Sigmoid colon (tissue), 7 donors: ENCODE measurements at places on chromosomes 2 and 18. TPM values are rescaled to one million over a fixed set of nuclear protein-coding genes. Genes with fewer than 3 reads are reported as not detected.

- no peaks in the 10 kb centered on the region for H3K4me1 ChIP-seq
- H3K36me3 ChIP-seq, result no peaks in the 10 kb centered on the region
- no peak overlapping the region for H3K27ac ChIP-seq
- no peaks in the 10 kb centered on the region for H3K27me3 ChIP-seq
- H3K4me3 ChIP-seq, result no peak overlapping the region
These were observed 260.2 kb downstream of the INSIG2 start for GRCh38 chr2:118348380-118349034.

GRCh38 chr18:33010149-33010548, 237.3 kb upstream of the KLHL14 start:
- H3K27me3 ChIP-seq, result no peaks in the 10 kb centered on the region
- no peaks in the 10 kb centered on the region for H3K36me3 ChIP-seq
- no peaks in the 10 kb centered on the region for H3K4me1 ChIP-seq
- DNase-seq, result no peak
- H3K27ac ChIP-seq, result no peak overlapping the region
- no peak overlapping the region for H3K4me3 ChIP-seq

DNA sequence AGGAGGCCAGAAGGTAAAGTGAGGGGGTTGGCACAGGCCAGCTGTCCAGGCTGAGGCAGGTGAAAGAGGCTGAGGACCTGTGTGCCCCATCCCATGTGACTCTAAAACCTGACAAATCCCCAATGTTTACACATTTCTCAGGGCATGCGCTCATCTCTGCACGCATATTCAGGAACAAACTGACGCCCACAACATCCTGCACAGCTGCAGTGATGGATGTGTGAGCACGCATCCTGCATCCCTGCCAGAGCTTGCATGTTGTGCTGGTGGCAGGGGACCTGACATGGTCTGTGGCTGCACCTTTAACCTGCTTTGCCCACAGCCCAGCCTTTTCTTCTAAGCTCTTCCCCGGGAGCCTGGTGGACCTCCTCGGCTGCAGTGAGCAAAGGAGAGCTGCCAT, 83.1 kb downstream of the FBXO15 start:
- DNase-seq, result no peak
- no peaks in the 10 kb centered on the region for H3K4me1 ChIP-seq

- no peaks in the 10 kb centered on the region for H3K27me3 ChIP-seq
- no peaks in the 10 kb centered on the region for H3K36me3 ChIP-seq
- H3K4me3 ChIP-seq, result no peak overlapping the region
- no peak for DNase-seq
These were observed 384.7 kb downstream of the FIGN start for GRCh38 chr2:163351143-163351542.

DNA sequence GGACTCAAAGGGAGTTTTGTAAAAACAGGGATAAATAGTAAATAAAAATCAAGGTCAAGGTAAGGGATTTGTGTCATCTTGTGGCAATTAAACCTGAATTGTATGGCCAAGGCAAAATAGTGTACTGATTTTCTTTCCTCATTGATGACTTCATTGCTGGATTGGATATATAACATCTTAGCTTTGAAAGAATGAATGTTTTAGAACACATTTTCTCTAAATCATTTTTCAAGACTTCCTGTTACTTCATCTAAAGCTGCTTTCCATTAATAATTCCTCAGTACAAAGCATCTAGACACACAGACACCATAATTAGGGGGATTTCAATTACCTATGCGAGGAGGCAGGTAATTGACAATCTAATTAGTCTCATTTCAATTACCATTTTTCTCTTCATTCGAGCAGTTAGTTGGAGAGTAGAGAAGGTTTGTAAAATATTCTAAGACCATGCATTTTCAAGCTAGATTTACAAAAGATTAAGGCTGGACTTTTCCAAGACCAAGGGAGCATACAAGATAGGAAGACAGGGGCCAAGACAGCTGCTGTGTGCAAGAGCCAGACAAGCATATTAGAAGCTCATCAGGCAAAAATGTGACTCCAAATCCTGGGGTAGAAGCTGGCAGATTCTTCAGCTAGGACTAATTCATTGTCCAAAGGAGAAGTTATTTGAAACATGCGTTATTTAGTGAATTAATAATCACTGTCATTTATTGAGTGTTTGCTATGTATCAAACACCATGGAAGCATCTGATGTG, 253.6 kb downstream of the EPHA4 start:
- no peak overlapping the region for H3K27ac ChIP-seq
- H3K27me3 ChIP-seq, result no peaks in the 10 kb centered on the region
- H3K36me3 ChIP-seq, result no peaks in the 10 kb centered on the region

DNA sequence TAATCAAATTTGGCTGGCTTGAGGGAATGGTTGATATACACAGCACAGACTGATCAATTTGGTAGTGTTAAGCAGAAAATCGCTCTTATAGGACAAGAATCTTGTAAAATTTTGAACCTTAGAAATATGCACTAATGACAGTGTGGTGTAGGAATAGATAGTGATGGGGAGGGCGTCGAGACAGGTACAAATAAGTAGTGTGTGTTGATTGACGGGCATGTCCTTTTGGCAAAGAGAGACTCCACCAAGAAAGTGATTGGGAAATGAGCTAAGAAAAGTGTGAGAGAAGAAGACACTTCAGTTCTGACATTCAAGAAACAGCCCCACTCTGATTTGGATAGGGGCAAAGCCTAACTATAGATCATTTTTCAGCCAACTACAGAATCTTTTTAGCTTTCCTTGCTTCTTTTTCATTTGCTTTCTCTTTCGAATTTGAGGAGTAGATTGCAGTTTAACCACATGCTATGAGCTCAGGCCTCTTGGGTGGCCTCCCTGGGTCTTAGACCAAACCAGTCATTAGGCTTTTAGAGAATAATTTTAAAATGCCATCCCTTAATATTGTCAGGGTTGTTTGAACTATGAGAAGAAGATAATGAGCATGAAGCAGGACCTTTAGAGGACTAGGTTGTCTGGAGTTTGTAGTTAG, 127.1 kb downstream of the CERS6 start:
- H3K4me1 ChIP-seq, result no peaks in the 10 kb centered on the region
- no peaks in the 10 kb centered on the region for H3K36me3 ChIP-seq
- no peaks in the 10 kb centered on the region for H3K27me3 ChIP-seq

DNA sequence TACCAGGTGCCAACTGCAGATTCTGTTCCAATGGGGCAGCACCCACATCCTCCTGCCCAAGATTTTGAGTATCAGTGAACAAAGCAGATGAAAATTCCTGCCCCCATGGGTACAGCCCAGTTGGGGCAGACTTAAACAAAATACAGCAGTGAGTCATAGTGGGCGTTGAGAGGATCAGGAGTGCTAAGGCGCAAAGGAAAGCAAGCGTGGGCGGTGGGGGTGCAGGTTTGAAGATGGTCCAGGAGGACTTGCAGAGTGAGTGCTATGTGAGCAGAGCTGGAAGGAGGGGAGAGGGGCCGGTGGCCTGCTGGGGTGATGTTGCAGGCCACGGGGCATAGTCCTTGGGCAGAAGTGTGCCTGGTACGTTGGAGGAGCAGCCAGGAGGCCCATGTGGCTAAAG, 24.7 kb downstream of the STEAP3 start:
- H3K4me1 ChIP-seq, result peaks cover 10% of the 10 kb centered on the region
- H3K36me3 ChIP-seq, result no peaks in the 10 kb centered on the region
- no peak for DNase-seq
- no peaks in the 10 kb centered on the region for H3K27me3 ChIP-seq
- no peak overlapping the region for H3K4me3 ChIP-seq

GRCh38 chr2:213145715-213146242, 5.6 kb downstream of the IKZF2 start:
- no peak overlapping the region for H3K27ac ChIP-seq
- H3K36me3 ChIP-seq, result no peaks in the 10 kb centered on the region
- no peaks in the 10 kb centered on the region for H3K27me3 ChIP-seq
- H3K4me3 ChIP-seq, result no peak overlapping the region
- H3K4me1 ChIP-seq, result peaks cover 12% of the 10 kb centered on the region

DNA sequence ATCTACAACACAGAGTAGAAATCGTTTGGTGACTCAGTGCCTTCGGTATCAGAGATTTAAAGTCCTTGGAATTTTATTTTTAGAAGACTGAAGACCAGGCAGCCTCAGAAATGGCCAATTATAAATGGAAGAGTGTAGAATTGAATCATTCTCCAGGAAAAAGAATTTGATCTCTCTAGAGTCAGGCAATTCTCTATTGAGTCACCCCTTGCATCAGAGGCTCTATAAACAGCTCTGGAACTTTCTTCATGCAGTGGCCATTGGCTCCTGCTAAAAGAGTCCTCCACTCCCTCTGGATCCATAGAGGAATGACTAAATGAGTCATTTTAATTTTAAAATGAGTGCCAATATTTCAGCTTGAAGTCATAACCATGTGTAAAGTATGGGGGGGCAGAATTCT, 816.2 kb downstream of the TDRD15 start:
- no peaks in the 10 kb centered on the region for H3K4me1 ChIP-seq
- H3K4me3 ChIP-seq, result no peak overlapping the region
- no peak for DNase-seq
- H3K27ac ChIP-seq, result no peak overlapping the region
- H3K27me3 ChIP-seq, result no peaks in the 10 kb centered on the region

GRCh38 chr2:98654699-98655495, 46.5 kb downstream of the UNC50 start:
- H3K27ac ChIP-seq, result no peak overlapping the region
- H3K27me3 ChIP-seq, result no peaks in the 10 kb centered on the region
- DNase-seq, result no peak
- no peaks in the 10 kb centered on the region for H3K4me1 ChIP-seq

DNA sequence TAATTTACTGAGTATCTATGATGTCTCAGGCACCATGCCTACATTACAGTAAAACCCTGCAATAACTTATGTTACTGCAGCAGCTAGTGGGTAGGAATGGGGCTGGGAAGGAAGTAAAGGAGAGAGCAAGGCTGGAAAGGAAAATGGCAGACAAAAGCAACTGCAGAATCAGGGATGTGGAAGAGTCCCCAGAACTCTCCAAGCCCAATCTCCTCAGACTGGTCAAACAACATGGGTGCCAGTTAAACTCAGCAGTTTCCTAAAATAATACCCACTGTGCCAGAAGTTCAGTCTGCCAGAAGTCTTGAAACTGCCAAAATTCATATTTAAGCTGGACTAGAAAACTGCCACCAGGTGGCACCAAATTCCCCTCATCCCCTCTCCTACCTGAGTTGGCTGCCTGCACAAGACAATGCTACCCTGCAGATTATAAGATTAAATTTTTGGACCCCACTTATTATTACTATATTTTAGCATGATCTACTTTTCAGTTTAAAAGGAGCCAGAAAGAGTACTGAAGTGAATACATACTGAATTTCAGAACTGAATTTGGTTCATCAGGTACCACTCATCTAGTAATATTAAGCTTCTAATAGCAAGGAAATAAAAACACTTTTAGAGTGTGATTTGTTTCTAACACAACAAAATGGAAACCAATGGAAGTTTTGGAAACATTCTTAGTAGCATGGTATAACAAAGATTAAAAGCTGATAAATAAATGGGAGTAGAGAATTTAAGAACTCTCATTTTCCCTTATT, 86.8 kb upstream of the DNER start:
- no peak overlapping the region for H3K27ac ChIP-seq
- no peak for DNase-seq
- H3K4me3 ChIP-seq, result no peak overlapping the region
- H3K4me1 ChIP-seq, result peaks cover 13% of the 10 kb centered on the region
- H3K36me3 ChIP-seq, result peaks cover 7% of the 10 kb centered on the region

- H3K27me3 ChIP-seq, result no peaks in the 10 kb centered on the region
- H3K27ac ChIP-seq, result no peak overlapping the region
- no peaks in the 10 kb centered on the region for H3K36me3 ChIP-seq
These were observed 164.1 kb upstream of the BOD1L2 start for GRCh38 chr18:56982766-56983165.

- H3K4me3 ChIP-seq, result no peak overlapping the region
- H3K36me3 ChIP-seq, result no peaks in the 10 kb centered on the region
- H3K27ac ChIP-seq, result no peak overlapping the region
- no peaks in the 10 kb centered on the region for H3K4me1 ChIP-seq
- H3K27me3 ChIP-seq, result no peaks in the 10 kb centered on the region
- DNase-seq, result no peak
These were observed 332.3 kb downstream of the NCKAP5 start for GRCh38 chr2:133235968-133236367.

- H3K27ac ChIP-seq, result no peak overlapping the region
- no peaks in the 10 kb centered on the region for H3K36me3 ChIP-seq
- H3K27me3 ChIP-seq, result no peaks in the 10 kb centered on the region
- no peak overlapping the region for H3K4me3 ChIP-seq
- DNase-seq, result no peak
These were observed 9.4 kb upstream of the ASXL2 start for GRCh38 chr2:25887624-25888242.

DNA sequence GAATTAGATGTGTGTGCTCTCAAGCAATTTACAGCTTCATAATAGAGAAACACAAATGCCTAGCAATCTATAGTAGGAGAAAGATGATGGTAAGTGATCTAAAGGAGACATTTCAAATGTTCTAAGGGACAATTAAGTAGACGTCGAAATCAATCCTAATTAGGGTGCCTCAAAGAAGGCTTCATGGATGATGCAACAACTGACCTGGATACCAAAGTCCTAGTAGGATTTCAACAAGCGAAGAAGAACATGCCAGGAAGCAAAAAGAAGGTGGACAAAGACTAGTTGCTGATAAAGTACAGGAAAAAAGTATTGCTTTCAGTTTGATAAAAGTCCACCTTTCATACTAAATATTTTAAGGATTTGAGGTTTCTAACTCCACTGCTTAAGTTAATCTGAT, 12.5 kb downstream of the FIGN start:
- H3K27me3 ChIP-seq, result no peaks in the 10 kb centered on the region
- H3K27ac ChIP-seq, result no peak overlapping the region
- DNase-seq, result no peak
- no peaks in the 10 kb centered on the region for H3K36me3 ChIP-seq
- H3K4me1 ChIP-seq, result no peaks in the 10 kb centered on the region
- H3K4me3 ChIP-seq, result no peak overlapping the region

- peaks cover 53% of the 10 kb centered on the region for H3K36me3 ChIP-seq
- H3K27ac ChIP-seq, result no peak overlapping the region
- DNase-seq, result no peak
- no peaks in the 10 kb centered on the region for H3K27me3 ChIP-seq
These were observed 6.7 kb upstream of the LCT start for GRCh38 chr2:135843671-135844070.

- no peaks in the 10 kb centered on the region for H3K4me1 ChIP-seq
- DNase-seq, result no peak
- no peaks in the 10 kb centered on the region for H3K36me3 ChIP-seq
These were observed 53.5 kb upstream of the MAP4K3 start for GRCh38 chr2:39490586-39490985.

Gene HOXD1
- not detected for total RNA-seq

Gene CCDC121
- 8.0 TPM for total RNA-seq

Gene FBXO41
- total RNA-seq, result 2.6 TPM

Gene MYO5B
- total RNA-seq, result 0.82 TPM

Gene MREG
- 1.1 TPM for total RNA-seq

Gene SIGLEC15
- total RNA-seq, result not detected

Gene SLC4A5
- 5.2 TPM for total RNA-seq

Gene SDC1
- 0.33 TPM for total RNA-seq

Gene OTOS
- total RNA-seq, result not detected

Gene IL1F10
- total RNA-seq, result not detected

Gene GPD2
- total RNA-seq, result 16.3 TPM

Gene CCDC142
- 15.8 TPM for total RNA-seq

Gene GAL3ST2
- total RNA-seq, result 0.68 TPM

Gene TRAPPC12
- 48.5 TPM for total RNA-seq
